ENCODE measurements at places on chromosomes 5 and 9.

DNA sequence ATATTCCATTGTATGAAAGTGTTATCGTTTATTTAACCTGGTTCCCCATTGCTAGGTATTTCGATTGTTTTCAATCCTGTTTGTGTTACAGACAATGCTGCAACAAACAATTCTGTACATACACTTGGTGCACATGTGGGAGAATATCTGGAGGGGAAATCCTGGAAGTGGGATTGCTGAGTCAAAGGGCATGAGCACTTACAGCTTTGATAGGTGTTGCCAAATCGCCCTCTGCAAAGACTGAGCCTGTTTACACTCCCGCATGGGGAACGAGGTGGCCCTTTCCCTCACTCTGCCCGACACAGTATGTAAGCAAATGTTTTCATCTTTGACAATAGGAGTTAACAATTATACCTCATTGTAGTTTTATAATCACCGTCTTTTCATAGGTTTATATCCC is 66.2 kb downstream of the PDE6A start:
- no peak for DNase-seq

- no peak for DNase-seq
These were observed 33.0 kb upstream of the SNAPC3 start for GRCh38 chr9:15389631-15390030.

- no peak for DNase-seq
These were observed 1.2 kb downstream of the CDHR2 start for GRCh38 chr5:176550275-176550831.

DNA sequence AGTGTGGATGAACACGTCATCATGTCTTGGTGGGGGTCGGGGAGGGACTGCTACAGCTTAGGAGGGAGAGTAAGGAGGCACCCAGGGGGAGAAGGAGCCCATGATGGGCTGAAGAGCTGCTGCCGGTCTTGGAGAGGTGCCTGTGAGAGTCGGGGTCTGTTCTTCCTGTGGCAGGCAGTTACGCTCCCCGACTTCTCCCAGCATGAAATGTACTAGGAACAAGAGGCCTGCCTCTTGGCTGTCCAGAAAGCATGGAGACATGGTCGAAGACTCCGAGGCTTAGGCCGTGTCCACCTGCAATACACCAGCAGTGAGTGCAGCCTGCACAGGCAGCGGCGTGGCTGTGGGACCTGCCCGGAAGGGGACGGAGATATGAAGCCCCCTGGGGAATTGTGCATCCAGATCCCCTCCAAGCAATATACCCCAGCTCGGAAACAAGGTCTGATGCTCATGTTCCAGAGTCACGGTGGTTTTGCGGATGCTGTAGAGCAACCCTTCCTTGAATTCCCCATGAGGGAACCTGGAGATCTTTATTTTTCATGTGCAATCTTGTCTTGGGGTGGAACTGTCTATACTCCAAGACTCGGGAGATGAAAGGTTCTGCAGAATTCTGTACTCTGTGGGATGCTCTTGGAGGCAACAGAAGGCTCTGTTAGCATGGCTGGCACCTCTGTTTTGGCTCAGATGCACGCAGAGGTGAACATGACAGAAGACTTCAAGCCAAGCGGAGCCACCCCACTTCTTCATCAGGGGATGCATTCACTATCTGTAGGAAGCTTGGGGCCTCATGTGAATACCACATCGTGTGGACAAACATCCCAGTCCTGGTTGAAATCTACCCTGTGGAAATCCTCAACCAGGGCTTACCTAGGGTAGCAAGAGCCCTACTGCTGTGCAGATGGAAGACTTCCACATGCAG is 374.9 kb upstream of the IRX4 start:
- DNase-seq: no peak

DNA sequence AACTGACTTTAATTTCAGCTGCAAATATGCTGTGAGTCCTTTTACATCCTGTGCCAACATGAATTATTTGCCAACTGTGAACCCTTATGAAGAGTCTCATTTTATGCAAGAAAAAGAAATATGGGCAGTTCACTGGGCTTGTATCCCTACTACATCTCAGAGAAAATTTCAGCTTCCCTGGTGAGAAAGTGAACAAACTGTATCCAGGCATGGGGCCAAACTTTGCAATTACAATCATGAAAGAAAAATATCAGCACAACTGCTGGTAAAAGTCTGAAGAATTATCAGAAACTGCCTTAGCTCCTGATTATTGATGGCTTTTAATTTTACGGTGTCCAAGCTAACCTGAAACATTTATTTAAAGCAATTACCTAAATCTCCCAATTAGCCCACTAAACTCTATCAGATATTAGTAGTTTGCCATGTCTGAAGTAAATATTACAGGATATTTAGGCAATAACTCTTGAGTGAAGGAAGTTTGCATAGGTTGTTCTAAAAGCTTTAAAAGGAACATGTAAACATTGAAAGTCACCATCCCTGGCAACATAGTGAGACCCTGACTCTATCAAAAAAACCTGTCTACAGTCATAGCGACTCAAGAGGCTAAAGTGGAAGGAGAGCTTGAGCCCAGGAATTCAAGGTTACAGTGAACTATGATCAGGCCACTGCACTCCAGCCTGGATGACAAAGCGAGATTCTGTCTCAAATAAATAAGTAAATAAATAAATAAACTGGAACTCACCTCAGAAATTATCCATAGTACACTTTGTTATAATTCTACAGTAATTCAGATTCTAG is 83.9 kb upstream of the HCN1 start:
- no peak for DNase-seq

DNA sequence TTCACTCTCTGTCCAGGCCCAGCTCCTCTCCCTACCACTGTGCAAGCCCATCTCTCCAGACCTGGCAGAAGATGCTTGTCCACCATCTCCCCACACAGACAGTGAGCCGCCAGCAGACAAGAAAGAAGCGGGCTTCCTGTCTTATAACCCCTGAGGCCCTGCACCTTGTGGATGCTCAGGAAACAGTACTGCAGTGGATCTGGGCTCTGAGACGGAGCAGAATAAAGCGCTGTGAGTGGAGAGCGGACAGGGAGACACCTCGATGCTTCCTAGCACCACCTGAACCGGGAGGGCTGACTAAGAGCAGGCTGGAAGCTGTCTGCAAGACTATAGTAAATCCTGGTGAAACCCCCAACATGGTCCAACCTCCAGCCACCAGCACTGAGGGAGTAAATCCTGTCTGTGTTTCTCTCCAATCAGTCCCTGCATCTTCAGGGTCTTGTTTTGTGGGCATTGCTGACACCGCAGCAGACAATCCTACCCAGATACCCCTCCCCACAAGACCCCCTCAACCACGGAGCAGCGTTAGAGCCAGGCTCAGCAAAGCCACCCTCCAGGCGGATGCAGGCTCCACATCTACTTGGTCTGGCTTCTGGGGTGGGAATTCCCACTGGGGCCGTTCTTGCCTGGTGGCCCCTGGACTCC is 18.7 kb downstream of the ORM2 start:
- no peak for DNase-seq

- DNase-seq: no peak
These were observed 34.4 kb downstream of the FAM240B start for GRCh38 chr9:38685535-38685934.

DNA sequence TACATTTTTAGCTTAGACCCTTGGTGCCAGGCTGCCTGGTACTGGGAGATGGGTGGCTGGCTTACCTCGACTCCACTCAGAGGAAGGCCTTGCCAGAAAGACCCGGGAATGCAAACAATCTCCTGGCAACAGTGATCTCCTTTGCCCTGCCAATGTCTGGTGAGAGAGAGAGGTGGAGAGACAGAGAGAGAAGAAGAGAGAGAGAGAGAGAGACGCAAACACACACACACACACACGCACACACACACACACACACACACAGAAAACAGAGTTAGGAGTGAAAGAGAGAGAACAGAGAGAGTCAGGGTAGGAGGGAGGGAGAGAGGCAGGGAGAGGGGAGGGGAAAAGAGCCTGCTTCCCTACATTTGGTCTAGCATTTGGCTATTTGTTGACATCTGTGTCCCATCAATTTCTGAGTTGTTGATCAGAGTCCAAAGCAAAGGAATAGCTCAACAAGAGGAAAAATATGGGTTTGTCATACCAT is 181.6 kb upstream of the MAP1B start:
- no peak for DNase-seq

DNA sequence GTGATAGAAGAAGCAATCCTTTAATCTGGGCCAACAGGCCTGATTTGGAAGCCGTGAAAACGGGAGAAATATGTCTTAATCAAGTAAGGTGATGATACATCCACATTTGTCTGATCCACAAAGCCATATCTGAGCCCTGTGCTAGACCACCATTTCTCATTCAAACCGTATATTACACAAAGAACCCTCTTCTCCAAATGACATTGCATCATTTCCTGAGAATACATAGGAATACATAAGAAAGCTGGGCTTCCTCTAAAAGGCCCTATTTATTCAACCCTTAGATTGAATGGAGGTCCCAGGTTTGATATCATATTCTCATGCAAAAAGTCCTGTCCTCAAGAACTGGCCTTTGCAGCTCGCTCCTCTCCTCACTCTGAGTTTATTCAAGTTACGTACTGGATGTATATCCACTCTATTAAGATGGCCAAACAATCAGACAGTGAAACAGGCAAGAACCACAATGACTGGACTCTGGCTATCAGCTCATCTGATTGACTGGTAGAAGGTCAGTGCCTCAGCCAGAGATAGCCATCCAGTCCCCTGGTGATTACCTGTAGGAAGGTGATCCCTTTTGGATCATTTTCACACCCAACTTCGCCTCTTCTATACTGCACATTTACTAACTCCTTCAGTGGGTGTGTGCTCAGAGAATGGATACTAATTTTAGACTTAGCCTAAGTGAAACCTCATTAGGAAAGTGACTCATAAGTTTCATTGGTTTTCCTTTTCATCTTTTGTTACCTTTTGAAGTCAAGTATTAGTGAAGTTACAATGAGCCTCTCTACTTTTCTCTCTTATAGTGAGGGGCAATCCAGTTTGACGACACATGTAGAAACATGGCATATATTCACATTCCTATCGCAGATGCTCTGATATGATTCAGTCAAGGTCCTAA is 167.6 kb upstream of the WWC1 start:
- DNase-seq: no peak

DNA sequence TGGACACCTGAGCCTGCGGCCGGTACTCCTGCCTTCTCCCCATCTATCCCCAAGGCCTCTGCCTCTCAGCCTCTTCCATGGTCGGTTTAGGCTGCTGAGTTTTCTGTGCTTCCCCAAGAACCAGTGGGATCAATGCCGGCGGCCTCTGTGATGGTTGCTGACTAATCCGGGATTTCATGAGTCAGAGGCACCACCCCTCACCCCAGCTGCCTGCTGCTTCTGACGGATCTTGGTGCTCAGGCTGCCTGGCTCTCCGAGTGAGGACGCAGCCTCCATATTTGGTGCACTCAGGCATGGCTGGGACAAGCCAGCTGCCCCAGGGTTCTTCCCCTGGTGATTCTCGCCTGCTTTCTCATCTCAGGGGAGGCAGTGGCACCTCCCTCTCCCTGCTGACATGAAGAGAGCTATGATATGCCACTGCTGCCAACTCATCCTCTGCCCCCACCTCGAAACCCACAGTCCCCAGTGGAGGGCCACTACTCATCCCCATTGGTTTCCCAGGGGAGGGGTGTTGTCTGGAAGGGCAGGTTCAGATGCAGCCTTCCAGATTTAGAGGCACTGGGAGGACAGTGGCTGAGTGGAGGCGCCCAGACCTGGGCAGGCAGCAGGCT is 3.3 kb upstream of the MAN1B1 start:
- DNase-seq: peak; percentile 86

- DNase-seq: no peak
These were observed 1120.3 kb downstream of the PTPRD start for GRCh38 chr9:9492506-9492905.

DNA sequence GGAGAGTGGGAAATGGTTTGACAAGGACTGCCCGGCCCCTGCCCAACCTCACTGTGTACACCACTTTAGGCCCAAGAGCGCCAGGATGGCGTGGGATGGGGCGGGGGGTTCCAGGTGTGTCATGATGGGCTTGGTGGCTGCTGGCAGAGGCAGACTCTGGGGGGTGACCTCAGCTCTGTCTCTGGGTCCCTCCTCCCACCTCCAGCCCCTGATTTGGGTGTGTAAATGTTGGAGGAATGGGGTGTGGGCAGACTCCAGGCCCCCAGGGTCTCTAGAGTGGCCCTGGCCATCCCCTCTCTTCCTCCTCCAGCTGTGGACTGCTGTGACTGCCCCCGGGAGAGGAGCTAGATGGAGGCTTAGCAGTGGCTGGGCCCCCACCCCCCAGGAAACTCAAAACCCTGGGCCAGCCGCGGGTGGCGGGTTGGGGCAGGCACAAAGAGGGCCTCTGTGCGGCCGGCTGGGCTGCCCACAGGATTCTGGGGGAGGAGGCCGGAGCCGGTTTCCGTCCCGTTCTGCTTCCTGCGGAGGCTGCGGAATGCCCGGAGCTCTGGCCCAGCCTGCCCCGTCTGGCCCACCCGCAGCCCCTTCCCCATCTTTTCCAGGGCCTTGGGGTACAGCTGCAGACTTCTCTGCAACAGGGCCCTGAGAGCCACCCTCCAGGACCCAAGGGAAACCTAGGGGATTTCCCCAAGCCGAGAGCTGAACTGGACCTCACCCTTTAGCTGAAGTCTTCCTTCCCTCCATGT is 23.1 kb downstream of the CXXC5 start:
- no peak for DNase-seq

DNA sequence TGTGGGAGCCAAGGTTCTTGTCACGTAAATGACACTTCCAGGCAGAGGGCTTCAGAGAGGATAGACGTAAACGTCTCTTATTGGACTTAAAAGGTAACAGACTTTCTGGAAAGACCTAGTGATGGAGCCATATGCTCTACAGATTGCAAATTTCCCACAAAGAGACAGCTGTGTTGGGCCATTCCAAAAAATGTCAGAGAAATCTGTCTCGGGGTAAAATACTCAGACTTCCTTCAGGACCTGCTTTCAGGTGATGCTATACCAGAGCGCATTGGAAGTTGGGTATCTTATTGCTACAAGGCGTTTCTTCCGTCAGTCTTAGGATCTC is 29.2 kb downstream of the PROP1 start:
- no peak for DNase-seq

- DNase-seq: no peak
These were observed 517.3 kb upstream of the RORB start for GRCh38 chr9:73979894-73980264.

DNA sequence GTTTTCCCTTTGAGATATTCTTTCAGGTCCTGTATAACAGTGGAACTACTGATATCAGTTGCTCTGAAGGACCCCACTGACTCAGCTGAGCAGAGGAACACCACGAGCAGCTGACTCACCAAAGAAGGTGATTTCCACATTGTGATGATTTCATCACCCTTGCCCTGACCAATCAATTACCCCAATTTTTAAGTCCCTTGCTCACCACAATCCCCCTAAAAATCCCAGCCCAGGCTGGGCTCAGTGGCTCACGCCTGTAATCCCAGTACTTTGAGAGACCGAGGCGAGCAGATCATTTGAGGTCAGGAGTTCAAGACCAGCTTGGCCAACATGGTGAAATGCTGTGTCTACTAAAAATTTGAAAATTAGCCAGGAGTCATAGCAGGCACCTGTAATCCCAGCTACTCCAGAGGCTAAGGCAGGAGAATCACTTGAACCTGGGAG is 125.3 kb upstream of the ABCA1 start:
- DNase-seq: no peak
